T-cell (primary cell): ENCODE measurements at places on chromosomes 2 and 18.

- no peak for DNase-seq
Measured at GRCh38 chr18:68034296-68034695, 517.8 kb upstream of the DSEL start.

DNA sequence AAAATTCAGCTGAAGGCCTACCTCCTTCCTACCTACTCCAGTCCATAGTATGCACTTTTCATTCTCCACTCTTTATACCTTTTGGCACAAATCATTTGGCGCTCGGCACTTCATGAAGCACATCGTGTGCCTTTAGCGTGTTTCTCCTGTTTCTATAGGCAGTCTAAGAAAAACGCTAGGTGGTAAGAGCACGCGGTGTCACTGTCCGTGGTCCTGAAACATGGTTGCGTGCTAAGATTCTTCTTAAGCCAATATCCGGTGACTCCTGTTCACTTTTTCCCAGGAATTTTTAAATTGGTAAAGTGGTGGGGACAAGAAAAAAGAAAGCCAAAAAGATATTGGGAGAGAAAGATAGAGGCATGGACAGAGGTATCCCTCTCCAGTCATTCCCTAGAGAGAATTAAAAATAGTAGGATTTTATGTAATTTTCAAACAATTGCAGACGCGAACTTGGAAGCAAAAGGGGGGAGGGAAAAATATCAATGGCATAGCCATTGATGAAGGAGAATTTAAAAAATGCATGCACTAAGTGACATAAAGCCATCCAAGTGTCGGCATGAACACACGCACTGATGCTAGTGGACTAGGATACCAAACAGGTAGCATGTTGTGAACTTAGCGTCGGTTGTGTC lies 1.4 kb upstream of the CTNNA2 start:
- no peak for DNase-seq

DNA sequence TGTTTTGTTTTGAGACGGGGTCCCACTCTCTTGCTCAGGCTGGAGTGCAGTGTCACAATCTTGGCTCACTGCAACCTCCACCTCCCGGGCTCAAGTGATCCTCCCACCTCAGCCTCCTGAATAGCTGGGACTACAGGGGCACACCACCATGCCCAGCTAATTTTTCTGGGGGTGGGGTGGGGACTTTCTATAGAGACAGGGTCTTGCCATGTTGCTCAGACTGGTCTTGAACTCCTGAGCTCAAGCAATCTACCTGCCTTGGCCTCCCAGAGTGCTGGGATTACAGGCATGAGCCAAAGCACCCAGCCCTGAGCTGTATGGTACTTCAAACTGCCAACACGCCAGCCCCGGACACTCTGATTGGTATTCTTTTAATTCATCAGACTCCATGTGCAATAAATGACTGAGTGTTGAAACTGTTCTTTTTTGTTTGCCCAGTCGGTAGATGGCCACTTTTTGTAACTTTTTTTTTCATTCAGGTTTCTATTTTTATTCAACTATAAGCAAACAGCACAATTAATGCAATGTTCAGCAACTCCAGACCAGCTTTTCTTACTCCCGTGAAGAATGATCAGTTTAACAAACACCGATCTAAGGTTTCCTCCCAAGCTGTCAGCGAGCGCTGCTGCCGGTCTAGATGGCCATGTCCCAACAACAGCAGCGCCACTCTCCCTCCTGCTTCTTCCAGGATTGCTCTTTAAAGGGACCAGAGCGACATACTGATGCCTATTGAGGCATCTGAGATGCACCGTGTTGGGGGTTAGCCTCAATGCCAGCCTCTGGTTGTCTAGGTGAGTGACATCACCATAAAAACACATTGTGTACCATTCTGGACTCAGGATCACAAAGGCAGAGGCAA lies 12.5 kb upstream of the TGOLN2 start:
- no peak for DNase-seq

GRCh38 chr18:48095726-48096125 lies 165.3 kb upstream of the SMAD2 start:
- DNase-seq = no peak

DNA sequence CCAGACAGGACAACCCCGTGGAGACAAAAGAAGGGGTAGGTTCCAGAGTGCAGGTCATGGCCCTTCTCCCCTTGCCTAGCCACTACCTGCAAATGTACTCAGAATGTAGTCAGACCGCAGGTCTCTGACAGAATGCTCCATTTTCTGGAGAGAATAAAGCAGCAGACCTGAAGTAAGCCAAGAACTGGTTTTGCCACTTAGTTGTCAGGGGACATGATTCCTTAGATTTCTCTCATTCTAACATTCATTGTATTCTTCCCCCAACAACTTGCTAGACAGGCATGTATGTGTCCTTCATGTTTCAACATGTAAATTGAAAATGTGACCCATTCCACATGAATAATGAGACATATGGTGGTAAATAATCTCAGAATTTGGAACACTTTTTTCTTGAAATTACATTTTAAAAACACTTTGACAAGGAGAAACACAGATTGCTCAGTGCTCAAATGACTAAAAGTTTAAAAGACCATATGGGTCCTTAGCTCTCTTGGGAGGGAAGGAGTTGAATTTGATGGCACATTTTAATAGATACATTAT lies 142.4 kb downstream of the CCBE1 start:
- DNase-seq = no peak

- no peak for DNase-seq
Measured at GRCh38 chr2:215760557-215760956, 252.8 kb downstream of the MREG start.

- no peak for DNase-seq
Measured at GRCh38 chr2:15449556-15450236, 111.4 kb downstream of the NBAS start.

- no peak for DNase-seq
Measured at GRCh38 chr2:199130501-199130900, 327.2 kb downstream of the SATB2 start.

DNA sequence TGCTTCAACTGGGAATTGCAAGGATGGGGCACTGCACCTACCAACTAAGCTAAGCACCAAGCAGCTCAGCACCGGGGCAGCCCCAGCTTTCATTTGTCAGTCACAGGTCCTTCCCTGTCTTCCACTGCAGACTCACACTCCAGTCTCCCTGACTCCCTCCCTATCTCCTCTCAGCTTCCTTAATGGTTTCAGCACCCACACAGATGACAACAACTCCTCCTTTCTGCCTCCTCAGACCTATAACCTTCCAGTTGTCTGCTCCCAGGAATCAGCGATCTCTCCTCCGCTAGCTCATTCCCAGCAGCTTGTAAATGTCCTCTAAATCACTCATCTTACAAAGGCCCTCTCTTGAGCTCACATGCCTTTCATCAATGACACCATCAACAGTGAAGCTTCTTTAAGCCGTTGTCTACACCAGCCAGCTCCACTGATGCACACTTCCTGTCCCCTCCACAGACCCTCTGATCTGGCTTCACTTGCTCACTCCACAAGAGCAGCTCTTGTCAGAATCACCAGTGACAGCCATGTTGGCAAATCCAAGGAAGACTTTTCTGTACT lies 32.1 kb downstream of the CLASP1 start:
- no peak for DNase-seq

DNA sequence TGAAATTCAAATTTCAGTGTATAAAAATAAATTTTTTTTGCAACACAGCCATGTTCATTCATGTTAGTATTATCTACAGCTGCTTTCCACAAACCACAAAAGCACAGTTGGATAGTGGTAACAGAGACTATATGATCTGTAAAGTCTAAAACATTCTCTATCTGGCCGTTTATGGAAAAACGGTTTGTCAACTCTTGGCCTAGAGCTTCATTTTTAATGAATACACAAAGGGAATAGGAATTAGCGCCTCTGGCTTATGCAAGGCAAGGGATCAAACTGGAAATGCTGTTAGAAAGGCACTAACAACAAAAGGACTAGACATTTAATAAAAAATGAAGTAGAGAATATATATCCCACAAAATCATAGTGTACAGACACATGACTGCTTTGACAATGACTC lies 211.9 kb downstream of the EXOC6B start:
- no peak for DNase-seq

GRCh38 chr2:144776766-144777165 lies 256.8 kb upstream of the ZEB2 start:
- no peak for DNase-seq

DNA sequence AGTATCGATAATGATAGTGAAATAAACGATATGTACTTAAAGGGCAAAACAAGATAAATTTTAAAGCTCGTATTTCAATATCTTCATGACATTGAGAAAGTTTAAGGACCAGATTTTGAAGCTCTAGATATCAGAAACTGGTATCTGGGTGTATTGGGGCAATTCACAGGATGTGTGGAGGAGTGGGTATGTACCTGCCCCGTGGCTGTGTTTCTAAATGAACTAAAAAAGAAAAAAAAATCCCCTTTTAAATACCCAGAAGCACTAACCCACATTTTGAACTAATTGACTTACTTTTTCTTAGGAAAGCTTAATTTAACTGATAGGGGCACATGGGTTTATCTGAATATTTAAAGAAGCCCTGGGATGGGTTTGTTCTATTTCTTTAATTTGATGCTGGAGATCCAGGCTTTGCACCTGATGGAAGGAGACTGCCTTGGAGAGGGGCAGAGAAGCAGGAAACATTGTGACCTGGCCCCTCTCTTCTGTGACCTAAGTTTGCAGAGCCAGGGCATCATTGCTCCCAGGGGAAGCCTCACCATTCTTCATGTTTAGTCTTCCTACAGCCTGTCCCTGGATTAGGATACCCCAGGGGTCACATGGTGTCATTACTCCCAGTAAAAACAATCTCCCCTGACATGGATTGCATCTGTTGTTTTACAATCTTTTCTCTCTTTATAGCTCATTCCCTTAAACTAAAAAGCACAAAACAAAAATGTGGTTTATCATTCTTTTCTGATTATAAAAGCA lies 7.6 kb upstream of the KCTD1 start:
- no peak for DNase-seq

GRCh38 chr2:40820319-40820718 lies 368.4 kb upstream of the SLC8A1 start:
- no peak for DNase-seq

DNA sequence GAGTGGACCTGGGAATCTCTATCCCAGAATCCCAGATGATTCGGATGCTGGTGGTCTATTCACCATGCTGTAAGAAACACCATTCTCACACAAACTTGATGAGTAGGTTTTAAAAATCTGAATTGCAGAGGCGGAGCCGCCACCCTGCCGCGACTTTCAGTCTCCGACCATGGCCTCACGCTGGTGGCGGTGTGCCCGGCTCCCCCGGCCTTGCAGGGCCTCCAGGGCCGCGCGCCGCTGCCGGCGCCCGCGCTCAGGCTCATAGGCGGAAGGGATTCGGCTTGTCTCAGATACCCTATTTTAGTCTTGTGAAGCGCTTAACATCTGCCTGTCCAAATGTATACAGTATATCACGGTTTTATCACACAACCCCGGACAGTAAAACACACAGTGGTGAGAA lies 2.6 kb upstream of the PPM1B start:
- no peak for DNase-seq
